Skeletal muscle cell (primary cell): ENCODE measurements at places on chromosomes 5 and 9.

DNA sequence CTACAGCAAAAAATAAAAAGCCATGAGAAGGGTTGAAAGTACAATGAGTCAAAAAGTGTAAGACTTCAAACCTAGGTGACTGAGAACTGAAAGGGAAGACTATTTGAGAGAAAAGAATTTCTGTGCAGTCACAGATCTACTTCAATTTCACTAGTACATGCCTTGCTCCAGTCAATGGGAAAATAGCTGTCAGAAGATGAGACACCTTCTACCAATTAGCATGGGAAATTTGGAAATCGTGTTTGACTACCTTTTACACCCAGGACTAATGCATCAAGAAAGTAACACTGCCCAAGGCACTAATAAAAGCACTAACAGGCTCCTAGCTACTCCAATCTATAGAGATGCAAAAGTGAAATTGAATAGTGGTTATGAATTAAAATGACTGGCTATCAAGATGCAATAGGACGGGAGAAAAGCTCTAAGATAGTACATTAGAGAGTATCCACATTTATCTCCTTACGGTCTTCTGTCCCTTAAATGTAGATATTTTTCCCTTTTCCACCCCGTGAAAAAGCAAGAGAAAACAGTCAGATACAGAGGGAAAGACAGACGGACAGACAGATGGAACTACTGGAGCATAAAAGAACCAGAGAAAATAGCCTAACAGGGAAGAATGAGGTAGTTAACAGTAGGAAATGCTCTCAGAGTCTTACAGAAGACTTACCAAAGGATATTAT lies 15.2 kb downstream of the ERP44 start:
- no peak for DNase-seq

- DNase-seq = no peak
Observed at GRCh38 chr5:12947379-12947778, 997.1 kb downstream of the DNAH5 start.

DNA sequence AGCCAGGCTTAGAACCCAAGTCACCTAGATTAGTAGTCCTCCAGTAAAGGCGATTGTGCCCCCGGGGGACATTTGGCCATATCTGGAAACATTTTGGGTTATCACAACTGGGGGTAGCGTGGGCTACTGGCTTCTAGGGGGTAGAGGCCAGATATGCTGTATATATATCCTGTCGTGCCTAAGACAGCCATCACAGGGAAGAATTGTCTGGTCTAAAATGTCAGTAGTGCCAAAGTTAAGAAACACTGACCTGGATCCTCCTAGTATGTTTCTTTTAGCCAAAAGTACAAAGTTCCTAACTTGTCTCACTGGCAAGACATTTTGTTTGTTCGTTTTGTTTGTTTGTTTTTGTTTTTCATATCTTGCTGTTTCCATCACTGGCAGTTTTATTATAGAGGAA lies 13.8 kb downstream of the RABEPK start:
- no peak for DNase-seq

- peak; percentile 78 for DNase-seq
Observed at GRCh38 chr5:127957183-127957582, 126.4 kb upstream of the SLC12A2 start.

DNA sequence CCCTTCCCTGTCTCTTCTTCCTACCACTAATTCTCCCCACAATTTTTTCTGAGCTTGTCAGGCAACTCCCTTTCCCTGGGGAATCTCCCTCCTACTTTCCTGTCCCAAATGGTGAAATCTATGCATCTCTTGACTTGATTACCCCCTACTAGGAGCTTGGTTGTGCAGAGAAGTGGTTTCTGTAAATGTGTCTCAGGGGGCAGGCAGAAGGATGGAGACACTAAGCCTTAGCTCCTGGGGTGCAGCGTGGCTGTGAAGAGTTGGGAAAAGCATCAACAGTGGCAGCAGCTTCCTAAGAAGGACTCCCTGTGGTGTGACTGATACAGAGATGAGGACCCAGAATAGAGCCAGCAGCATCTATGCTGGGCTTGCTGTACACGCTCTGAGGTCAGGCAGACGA lies 62.3 kb downstream of the NRG2 start:
- no peak for DNase-seq

GRCh38 chr9:30673132-30673531 lies 1711.3 kb upstream of the ACO1 start:
- peak; percentile 1 for DNase-seq

DNA sequence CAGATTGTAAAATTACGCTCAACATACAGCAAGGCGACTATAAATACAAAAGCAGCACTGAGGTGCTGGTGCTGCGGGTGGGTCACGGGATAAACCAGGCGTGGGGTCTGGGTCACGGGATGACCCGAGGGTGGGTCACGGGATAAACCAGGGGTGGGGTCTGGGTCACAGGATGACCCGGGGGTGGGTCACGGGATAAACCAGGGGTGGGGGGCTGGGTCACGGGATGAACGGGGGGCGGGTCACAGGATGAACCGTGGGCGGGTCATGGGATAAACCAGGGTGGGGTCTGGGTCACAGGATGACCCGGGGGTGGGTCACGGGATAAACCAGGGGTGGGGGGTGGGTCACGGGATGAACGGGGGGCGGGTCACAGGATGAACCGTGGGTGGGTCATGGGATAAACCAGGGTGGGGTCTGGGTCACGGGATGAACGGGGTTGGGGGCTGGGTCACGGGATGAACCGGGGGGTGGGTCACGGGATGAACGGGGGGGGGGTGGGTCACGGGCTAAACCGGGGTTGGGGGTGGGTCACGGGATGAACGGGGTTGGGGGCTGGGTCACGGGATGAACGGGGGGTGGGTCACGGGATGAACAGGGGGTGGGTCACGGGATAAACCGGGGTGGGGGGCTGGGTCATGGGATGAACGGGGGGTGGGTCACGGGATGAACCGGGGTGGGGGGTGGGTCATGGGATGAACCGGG lies 30.2 kb upstream of the SLC9A3 start:
- DNase-seq = no peak

- no peak for DNase-seq
Observed at GRCh38 chr5:132747616-132748440, 602 bp downstream of the CCNI2 start.
